Naive thymus-derived CD4-positive, alpha-beta T cell (primary cell): ENCODE measurements at places on chromosomes 2 and 18. TPM values are rescaled to one million over a fixed set of nuclear protein-coding genes. Genes with fewer than 3 reads are reported as not detected.

DNA sequence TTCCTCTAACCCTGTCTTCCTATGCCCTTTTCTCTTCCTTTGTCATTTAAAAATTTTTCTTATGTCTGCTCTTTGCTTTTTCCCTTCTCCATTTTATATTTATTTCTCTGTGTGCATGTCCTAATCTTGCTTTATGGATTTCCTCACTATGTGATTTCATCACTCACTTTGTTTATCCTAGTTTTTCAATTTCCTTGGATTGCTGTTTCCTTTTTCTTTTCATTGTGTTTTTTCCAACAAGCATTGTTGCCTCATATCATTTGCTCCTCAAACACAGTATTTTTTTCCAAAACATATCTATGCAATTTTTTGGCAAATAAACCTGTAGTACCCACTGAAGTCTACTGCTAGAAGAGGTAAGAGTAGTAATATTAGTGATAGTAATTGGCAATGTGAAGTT is 67.4 kb upstream of the PNPT1 start:
- no peak for DNase-seq

GRCh38 chr2:133600266-133600928 is 32.1 kb upstream of the NCKAP5 start:
- no peak for DNase-seq

DNA sequence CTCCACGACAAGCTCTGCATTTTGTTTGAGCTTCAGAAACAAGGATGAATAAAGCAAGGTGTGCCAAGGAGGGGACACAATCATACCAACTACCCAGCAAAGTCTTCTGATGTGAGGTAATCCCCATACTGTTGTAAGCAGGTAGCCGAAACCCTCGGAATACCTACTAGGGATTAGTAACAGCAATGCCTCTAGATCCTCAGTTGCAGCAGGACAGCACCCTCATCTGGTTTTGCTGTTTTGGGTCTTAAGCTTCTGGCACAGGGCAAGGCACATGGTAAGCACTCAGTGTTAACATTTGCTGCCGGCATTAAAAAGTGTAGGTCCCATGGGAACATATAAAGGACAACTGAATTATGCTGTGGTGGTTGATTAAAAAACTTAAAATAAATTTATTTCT is 16.0 kb upstream of the LINC00305 start:
- no peak for DNase-seq

GRCh38 chr2:217593732-217594131 is 409.1 kb downstream of the TNS1 start:
- no peak for DNase-seq

DNA sequence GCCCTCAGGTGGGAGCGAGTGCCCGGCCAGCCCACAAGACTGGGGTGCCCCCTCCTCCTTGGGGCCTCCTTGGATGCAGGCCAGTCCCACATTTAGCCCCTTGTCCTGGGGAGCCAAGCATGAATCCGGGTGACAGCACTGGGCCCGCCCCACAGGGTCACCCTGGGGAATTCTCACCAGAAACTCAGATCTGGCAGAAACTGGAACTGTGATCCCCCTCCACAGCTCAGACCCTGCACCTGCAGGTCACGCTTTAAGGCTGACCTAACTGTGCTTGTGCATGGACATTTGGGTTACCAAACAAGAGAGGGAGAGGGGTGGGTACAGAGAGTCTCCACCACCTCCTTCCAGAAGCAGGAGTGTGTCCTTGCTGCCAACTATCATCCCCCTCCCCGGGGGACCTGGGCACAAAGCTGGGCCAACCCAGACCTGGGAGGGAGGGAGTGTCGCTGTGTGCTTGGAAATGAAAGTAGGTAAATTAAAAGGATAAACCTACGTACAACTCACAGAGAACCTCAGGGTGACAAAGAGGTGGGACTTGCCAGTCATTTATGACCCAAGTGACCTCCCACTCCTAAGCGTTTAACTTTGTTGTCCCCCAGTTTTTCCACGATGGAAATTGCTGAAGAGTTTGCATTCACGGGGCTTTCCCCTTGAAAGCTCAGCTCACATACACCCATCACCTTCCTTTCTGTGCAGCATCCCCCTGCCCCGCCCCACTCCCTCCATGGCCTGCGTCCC is 9.1 kb downstream of the ITM2C start:
- no peak for DNase-seq

- no peak for DNase-seq
Measured at GRCh38 chr2:20353241-20353992, 2.8 kb upstream of the PUM2 start.

- DNase-seq, result no peak
Measured at GRCh38 chr2:6068429-6068828, 376.2 kb downstream of the SOX11 start.

DNA sequence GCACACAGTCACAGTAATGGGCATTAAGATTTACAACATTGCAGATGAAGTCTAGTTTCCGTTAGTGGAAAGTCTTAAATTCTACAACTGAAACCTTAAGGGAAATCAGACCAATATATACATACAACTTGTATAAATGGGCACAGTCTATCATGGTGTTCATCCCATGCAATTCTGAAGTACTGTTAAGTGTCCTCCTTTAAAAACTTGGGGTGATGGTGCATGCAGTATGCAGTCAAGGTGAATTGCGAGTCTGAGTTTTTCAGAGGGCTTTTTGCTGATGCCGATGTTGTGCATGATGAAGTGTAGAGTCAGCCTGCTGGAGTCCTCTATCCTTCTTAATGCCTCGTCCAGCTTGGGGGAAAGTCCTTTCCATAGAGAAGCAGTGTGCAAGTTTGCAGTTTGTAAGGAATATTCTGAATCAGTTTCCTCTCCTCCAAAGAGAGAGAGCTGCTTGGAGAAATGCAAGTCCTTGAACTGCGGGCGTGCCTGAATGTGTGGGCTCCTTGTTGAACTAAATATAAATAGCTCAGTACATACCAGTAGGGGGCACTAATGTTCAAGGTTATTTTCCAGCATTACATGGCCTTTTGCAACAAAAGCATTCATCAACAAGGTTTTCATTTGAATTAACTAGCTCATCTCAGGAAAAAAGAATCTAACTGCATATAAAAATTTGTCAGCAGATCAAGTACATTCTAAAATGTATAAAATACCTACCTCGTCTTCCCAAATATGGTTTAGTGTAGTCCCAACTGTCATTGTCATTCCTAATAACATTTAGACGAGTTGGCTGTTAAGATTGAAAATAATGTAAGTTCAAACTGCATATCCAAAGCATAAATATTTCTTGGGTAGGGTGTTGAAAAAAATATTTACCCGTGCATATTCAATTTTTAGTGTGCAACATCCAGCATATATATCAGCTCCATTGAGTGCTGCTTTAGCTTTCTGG is 21.3 kb downstream of the HNRNPLL start:
- peak; percentile 83 for DNase-seq

GRCh38 chr2:71792926-71793761 is 339.8 kb downstream of the DYSF start:
- no peak for DNase-seq

- DNase-seq, result peak; percentile 26
Measured at GRCh38 chr2:162297925-162298552, 20.4 kb downstream of the IFIH1 start.

DNA sequence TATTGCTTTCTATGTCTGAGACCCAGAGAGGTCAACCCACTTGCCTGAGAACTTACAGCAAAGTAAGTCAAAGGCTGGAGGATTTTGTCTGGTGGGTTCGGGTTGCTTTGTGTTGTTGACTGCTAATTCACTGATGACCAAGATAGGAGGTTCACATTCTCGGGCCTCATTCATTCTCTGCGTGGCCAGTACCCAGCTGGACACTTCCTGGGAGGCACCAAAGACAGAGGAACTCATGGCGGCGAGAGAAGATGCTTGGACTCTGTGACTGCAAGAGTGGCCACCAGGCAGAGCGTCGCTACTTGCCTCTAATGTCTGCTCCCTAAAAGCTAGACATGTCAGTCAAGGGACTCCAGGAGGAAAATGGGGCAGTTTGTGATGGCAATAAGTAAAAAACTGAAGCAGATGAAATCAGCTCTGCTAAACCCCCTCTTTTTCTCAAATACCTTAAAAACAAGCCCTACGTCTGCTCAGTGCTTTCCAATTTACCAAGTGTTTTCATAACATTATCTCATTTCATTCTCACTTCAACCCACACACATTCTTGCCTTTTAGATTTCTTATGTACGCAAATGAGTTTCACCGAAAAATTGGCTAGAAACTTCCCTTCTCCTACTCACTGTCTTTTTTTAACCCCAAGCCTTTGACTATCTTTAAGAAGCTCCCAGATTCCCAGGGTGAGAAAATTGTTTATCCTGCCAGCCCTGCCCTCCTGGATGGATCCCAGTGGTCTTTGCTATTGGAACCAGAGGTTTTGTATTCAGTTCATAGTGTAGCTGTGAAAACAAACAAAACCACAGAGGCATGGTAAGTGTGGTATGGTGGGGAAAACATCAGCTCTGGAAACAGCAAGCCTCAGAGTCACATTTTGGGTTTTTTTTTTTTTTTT is 4.9 kb upstream of the LBH start:
- DNase-seq, result peak; percentile 57

DNA sequence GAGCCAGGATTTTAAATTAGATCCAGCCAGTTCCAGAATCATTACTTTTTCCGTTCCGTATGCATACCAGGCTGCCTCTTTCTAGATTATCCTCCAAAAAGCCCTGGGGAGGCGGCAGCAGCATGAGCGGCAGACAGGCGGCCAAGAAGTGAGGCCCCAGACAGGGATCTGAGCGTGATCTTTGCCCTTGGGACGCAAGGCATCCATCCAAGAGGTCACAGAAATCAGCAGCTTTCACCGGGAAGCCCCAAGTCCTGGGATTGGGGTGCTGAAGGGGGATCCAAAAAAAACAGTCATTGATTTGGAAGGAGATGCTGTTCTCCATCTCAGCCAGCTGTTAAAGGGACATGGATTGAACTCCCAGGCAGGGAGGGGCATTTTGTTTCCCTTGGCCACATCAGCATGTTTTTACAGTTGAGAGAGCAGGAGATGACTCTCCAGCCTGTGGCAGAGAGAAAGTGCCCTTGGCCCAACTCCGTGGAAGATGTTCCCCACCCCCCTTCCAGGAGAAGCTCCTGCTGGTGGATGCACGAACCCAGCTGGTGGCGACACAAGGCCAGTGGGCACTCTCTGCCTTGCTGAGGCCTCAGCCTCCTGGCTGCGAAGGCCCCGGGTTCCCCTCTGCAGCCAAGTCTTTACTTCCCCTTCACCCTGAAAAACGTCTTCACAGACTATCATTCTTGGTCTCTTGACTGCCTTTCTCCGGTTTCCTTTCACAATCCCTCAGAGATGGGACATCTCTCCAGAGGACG is 265.6 kb downstream of the ANAPC1 start:
- no peak for DNase-seq

GRCh38 chr2:98484652-98485452 is 40.2 kb downstream of the INPP4A start:
- DNase-seq, result peak; percentile 62

DNA sequence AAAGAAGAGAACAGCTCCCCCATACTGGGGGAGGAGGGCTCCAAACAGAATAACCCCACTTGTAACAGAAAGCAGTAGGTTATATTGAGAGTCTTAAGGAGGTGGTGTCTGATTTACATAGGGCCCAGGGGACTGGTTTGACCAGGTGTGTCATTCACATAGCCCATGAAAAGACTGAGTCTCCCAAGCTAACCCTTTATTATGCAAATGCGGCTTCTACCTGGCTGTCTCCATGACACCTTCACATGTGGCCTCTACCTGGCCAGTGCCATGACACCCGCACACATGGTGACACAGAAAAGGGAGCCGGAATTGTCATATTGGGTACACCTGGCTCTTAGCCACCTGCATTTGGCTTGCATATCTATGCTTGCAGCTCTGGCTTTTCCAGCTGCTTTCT is 1057.2 kb upstream of the PIK3C3 start:
- no peak for DNase-seq

GRCh38 chr2:236545814-236546480 is 23.7 kb upstream of the ACKR3 start:
- no peak for DNase-seq

DNA sequence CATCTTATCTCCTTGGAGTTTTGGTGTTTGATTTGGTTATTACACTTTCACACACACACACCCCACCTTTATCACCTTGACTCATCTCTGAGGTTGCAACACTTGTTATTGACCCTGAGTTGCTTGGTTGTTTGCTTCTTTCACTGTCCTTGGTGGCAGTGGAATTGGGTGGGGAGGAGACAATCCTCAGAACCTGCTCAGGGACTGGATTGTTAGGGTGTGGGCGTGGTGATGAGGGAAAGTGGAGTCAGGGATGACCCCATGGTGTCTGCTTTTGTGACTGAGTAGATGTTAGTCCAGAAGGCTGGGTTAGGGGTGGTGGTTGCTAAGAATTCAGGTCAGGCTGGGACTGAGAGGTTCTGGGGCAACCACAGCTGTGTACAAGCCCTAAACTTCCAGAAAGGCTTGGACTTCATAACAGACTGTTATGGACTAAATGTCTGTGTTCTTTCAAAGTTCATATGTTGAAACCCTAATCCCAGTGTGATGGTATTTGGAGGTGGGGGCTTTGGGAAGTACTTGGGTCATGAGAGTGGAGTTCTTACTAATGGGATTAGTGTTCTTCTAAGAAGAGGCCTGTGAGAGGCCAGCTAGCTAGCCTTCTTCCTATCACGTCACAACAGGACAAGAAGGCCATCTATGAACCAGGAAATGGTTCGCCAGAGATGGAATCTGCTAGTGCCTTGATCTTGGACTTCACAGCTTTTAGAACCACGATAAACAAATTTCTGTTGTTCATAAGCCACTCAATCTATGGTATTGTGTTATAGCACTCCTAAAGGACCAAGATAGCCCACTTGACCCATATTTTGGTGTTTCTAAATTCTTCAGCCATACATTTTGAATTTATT is 3.4 kb upstream of the DIS3L2 start:
- DNase-seq, result no peak

- no peak for DNase-seq
Measured at GRCh38 chr2:240130393-240131195, 5.5 kb downstream of the COPS9 start.

GRCh38 chr2:127558911-127559310 is 23.4 kb downstream of the MYO7B start:
- no peak for DNase-seq

DNA sequence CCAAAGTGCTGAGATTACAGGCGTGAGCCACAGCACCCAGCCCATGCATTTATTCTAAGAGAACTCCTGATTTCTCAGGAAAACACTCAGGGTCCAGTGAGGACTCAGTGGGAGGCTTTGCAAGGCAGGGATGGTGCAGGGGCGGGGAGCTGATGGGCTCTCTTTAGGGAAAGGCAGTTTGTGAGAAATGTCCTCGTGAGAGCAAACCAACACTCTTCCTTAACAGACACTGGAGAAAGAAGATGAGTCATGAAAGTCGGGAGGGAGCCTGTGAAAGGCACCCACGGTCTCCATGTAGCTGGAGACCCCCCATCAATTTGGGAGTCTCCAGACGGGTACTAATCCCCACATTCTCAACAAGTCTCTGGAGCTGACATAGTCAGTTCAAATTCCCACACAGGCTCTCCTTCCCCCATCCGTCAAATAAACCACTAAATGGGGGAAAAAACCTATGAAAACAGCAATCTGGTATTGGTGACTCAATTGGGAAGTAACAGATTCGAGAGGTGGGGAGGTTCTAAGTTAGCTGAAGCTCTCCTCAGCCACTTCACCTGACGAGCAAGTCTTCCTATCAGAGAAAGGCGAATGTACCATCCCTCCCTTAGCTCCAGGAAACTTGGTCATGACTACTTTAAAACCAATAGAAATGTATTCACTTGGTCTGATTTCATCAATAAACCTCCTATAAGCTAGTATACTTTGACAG is 11.0 kb upstream of the CREG2 start:
- DNase-seq, result no peak

The MOGAT1 gene
- not detected for total RNA-seq

The RNF125 gene
- 59.8 TPM for total RNA-seq

The SLC35F6 gene
- total RNA-seq, result 21.0 TPM

The SAG gene
- total RNA-seq, result 0.10 TPM

The GRP gene
- not detected for total RNA-seq

The TSPYL6 gene
- not detected in 2 replicates for total RNA-seq

The PLCD4 gene
- 0.45 TPM for total RNA-seq

The HOXD13 gene
- total RNA-seq, result not detected

The LYG1 gene
- total RNA-seq, result 1.0 TPM

The ALPI gene
- not detected for total RNA-seq
